ENCODE measurements at places on chromosomes 12 and 14.
A peak's percentile ranks its signal among the peaks of the same experiment; 100 is the strongest.

- no peak for DNase-seq
These were observed 57.1 kb downstream of the FBXO34 start for GRCh38 chr14:55328317-55328716.

DNA sequence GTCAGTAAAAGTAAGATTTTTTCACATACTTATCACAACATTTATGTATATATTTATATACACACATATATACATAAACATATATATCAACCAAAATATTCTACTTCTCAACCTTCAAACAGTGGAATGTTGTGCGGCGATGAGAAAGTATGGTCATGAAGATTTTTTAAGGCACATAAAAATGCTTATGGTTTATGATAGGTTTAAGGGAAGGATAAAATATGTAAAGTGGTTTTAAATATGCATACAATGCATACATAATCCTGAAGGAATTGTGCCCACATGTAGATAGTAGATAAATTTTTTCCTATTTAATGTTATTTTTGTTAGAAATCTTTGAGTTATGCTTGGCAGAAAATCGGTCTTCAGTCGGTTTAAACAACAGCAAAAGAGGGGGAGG lies 182.7 kb downstream of the ANO6 start:
- no peak for DNase-seq

- no peak for DNase-seq
These were observed 2.5 kb upstream of the PPP2R5C start for GRCh38 chr14:101758913-101759593.

- no peak for DNase-seq
These were observed 5.0 kb downstream of the IRAK4 start for GRCh38 chr12:43763769-43764168.

DNA sequence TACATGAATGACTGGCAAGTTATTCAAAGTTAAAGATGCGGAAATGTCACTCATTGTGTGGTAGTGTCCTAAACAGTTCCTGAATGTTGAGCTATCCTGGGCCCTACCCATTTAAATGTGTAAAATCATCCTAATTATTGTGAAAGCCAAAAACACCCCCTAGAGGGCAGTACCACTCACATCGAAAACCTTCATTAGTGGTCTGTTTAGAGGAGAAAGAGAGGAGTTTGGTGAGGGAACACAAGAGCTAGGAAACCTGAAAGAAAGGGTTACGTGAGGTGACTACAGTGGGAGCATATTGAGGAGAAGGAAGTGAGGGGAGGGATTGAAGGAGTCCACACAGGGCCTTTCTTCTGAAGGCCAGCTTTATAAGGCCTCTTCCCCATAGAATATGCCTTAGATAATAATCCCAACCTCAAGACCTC lies 2.5 kb upstream of the TEP1 start:
- DNase-seq, result peak; percentile 25

GRCh38 chr14:28953973-28954372 lies 187.4 kb downstream of the FOXG1 start:
- DNase-seq, result no peak

DNA sequence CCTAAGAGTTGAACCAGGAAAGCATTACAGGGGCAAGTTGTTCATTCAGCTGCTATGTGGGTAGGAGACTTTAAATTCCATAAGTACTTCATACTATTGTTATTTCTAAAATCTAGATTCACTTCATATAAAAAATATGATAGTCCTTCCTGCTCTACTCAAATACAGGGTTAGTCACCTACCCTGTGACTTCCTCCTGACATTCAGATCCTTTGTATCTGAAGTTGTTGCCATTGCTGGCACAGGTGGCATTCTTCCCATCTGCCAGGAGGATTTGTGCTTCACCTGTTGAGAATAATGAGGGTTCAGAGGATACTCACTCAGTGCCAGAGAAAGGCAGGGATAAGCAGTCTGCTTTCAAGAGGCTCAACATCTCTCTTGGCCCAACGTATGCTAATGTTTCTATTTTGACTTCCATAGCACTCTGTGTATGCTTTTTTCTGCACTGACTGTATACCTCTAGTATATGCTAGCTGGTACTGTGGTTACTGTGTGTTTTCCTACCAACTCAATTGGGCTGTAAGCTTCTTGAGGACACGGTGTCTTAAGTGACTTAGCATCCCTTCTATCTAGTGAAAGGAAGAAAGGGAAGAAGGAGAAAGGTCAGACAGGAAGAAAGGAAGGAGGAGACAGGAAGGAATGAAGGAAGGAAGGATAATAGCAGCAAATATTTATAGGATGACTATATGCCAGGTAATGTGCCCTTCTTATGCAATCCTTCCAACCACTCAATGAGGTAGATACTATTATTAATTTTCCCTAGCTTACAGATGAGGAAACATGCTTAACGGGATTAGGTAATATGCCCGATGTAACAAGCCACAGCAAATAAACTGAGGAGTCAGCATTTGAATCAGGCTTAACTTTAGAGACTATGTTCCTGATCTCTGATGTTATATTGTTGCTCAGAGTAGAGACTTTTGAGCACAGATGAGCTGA lies 38.5 kb upstream of the FGF6 start:
- no peak for DNase-seq

- no peak for DNase-seq
These were observed 156.3 kb upstream of the GSC start for GRCh38 chr14:94926176-94926575.

- no peak for DNase-seq
These were observed 8.7 kb downstream of the MTERF2 start for GRCh38 chr12:106978035-106978800.

GRCh38 chr12:27343255-27344000 lies 10.8 kb downstream of the BMAL2 start:
- no peak for DNase-seq

- no peak for DNase-seq
These were observed 70.2 kb downstream of the SSPN start for GRCh38 chr12:26265606-26266005.

DNA sequence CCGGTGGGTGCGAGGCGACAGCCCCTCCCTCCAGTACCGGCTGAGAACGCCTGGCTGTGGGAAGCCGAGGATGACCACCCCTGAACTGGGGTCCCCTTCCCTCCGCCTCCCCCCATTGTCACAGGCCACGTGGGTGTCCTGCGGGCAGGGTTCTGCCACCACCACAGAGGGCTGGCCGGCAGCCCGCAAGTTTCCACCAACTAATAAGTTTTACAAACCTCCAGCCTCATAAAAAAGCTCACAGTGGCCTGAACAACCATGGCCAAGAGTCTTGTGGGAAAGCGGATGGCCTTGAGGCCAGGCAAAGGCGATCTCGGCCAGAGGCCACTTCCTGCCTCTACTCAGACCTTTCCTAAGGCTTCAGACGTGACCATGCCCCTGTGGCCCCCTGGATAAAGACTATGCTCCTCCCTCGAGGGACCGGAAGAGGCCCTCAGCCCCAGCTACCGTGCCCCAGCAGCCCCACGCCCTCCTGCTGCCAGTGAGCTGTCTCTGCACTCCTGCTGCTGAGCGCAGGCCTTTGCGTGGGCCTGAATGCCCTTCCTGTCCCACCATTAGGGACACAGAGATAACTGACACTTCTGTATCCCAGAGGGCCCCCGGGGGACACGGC lies 46.1 kb upstream of the DLK1 start:
- no peak for DNase-seq

DNA sequence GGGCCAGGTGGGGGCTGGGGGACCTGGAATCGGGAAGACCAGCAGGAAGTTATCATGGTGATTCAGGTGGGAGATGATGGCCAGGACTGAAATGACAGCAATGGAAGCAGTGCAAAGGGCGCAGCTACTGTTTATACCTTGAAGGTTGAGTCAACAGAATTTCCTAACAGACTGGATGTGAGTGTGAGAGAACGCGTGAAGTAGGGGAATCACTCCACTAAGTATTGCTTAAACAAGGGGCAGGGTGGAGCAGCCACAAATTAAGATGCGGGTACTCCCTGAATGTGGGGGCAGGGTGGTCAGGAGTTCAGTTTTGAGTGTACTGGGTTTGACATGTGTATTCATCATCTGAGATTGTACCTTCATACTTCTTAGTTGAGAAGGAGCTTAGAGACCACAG lies 45.1 kb downstream of the MYF5 start:
- no peak for DNase-seq

GRCh38 chr12:92503029-92503931 lies 199.5 kb upstream of the PLEKHG7 start:
- DNase-seq, result peak; percentile 13

DNA sequence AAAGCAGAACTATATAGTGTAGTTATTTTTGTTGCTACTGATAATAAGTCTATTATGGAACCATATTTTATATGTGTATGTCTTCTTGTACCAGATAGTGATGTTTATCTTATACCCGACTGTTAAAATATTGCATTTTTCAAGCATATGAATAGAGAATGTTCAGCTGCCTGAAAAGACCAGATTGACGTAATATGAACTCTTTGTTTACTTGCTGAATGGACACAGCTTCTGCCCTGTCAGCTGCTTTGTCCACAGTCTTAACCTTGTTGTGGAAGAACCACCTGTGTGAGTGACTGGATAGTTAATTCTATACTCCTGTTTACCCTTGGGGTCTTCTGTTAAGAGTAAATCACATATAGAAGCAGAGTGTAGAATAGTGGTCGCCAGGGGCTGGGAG lies 109.3 kb downstream of the LGR5 start:
- no peak for DNase-seq

DNA sequence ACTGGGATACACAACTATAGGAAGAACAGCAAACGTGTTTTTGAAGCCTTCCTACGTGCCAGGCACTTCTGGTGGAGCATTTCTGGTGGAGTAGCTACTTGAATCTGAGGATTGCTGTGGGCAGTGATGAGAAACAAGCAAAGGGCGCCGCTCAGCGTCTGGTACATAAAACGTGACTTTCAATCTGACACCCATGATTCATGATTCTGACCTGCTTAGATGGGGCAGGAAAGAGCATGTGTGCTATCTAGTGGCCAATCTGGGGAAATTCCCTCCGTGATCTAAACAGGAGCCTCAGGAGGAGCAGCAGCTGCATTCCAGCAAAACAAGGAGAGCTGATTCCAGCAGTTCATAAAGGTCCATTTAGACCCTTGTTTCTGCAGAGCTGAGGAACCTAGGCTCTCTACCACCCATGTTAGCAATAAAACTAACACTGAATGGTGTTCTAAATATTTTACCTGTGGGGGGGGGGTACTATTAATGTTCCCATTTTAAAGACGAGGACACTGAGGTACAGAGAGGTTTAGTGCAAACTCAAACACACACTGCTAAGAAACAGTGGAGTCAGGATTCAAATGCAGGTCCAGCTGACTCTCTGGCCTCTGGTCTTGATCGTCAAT lies 37.8 kb downstream of the PAH start:
- no peak for DNase-seq

- no peak for DNase-seq
These were observed 21.9 kb upstream of the ISM2 start for GRCh38 chr14:77520555-77520954.

- DNase-seq, result no peak
These were observed 219.3 kb upstream of the HMGA2 start for GRCh38 chr12:65605019-65605418.

DNA sequence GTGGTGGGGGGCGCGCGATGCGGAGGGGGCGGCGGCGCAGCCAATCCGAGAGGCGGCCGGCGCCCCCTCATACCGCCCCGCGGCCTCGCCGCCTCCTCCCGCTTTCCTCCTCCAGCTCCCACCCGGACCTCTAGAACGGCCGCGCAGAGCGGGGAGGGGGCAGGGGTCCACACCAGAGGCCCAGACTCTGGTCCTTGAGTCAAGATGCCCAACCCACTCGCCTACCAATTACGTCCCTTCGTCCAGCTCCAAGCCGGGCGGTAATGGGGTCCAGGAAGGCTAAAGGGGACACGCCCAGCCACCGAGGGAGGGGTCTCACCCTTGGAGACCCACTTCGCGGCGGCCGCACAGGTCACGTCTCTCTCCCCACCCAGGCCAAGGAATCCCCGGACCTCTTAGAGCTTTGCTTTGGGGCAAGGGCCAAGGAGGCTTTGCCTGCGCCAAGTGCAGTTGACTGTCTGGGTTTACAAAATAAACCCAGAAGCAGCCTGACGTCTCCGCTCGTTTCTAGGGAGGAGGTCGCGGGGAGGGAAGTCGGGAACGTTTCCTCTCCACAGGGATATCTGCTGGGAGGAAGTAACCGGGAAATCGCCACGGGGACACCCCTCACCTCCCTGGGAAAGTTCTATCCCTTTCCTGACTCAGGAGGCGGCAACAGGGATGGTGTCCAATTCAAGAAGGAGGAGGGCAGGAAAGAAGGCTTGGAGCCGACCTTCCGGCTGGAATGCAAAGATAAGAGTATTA lies 394 bp upstream of the AMIGO2 start:
- DNase-seq, result peak; percentile 36

Data from activated naive CD4-positive, alpha-beta T cell treated with anti-CD3 and anti-CD28 coated beads, Interleukin-2, amount 50 U/mL, for 16 hours (primary cell).